Psoas muscle (tissue), 8 donors: ENCODE measurements at places on chromosomes 12 and 14. TPM values are rescaled to one million over a fixed set of nuclear protein-coding genes. Genes with fewer than 3 reads are reported as not detected.

DNA sequence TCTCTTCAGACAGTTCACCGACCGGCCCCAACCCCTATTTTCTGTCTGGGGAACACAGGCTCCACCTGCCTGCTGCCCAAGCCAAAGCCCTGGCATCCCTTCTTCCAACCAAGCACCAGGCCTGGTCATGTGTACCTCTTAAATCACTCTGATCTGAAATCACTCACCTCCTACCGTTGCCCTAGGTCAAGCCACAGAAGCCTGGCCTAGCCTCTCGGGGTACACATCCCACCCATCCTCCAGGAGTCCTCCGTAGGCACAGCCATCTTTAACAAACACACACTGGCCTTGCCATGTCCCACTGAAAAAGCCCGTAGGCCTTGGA lies 81.8 kb downstream of the IRF2BPL start:
- no peak for DNase-seq

DNA sequence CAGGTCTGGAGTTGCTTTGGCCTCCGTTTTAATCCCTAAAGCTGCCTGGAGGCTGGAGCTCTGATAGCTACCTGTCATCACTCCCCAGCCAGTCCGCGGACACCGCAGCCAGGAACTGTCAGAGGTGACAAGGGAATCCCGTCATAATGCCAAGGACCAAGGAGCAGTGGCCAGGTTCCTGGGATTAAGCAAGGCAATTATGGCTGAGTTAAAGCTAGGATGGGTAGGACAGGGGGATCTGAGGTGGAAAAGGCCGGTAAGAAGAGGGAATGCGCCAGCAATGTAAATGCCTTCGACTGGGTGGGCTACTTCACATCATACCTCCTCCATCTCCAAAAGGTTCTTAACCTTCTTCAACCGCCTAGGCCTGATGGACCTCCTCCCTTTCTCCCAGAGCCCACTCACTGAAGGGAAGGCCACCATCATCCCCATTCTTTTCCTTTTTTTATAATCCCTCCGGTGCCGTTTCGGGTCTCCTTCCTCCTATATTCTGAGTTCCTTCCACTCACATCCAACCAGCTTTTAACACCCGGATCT lies 1.9 kb downstream of the PPP1R3E start:
- peak; percentile 61 for DNase-seq

- no peak for DNase-seq
Measured at GRCh38 chr14:44963775-44964380, 1.9 kb downstream of the TOGARAM1 start.

Gene CHST11
- polyA plus RNA-seq: 0.52 TPM

DNA sequence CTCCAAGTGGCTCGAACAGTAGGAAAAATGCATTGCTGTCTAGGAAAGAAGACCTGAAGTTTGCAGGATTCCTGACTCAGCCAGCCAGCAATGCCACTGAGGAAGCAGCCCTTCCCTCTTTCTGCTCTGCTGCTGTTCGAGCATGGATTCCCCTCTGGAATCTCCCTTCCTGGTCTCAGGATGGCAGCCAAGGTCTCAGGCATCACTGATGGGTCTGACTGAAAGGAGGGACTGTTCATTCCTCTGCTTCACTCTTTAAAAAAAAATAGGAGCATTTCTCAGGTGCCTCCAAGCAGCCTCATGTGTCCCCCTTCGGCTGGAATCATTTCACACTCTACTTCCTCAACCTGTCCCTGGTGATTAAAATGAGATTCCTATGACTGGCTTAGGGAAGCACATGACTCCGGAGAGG lies 62.4 kb downstream of the SLC15A4 start:
- no peak for DNase-seq

Gene AICDA
- polyA plus RNA-seq: not detected
